ENCODE measurements at places on chromosomes 5 and 9. TPM values are rescaled to one million over a fixed set of nuclear protein-coding genes. Genes with fewer than 3 reads are reported as not detected.

Gene OR2K2
- total RNA-seq = not detected

Gene CLIC3
- total RNA-seq = 2.0 TPM

Gene ADAMTSL2
- total RNA-seq = 3.7 TPM

Gene GMCL2
- total RNA-seq = not detected

Gene PHAX
- total RNA-seq = 64.5 TPM

Gene QRFP
- not detected for total RNA-seq

Gene GNE
- 30.7 TPM for total RNA-seq

Gene FBN2
- total RNA-seq = 99.7 TPM

Gene GRXCR2
- total RNA-seq = not detected

Gene ADRA1B
- 3.2 TPM for total RNA-seq

Gene STING1
- total RNA-seq = 31.7 TPM

Gene IL4
- not detected for total RNA-seq

Gene SEMA4D
- 30.9 TPM for total RNA-seq

Gene PDLIM4
- total RNA-seq = 28.1 TPM

Gene OTULINL
- total RNA-seq = 35.0 TPM

Gene C5orf52
- total RNA-seq = not detected

Gene RNF180
- 39.4 TPM for total RNA-seq

Gene CCDC152
- 13.8 TPM for total RNA-seq

Gene CFAP90
- 3.6 TPM for total RNA-seq

Gene FAM114A2
- 33.9 TPM for total RNA-seq

Gene TNFSF8
- total RNA-seq = 0.99 TPM

Gene ZNF658
- 18.8 TPM for total RNA-seq

Gene EEIG1
- total RNA-seq = 27.7 TPM

Gene DRD1
- total RNA-seq = 1.6 TPM

Gene AQP7
- 0.89 TPM for total RNA-seq

Gene DNM1
- 44.6 TPM for total RNA-seq

Gene PLAC8L1
- total RNA-seq = 0.39 TPM

Gene ARL14EPL
- not detected for total RNA-seq

Gene OR1L4
- total RNA-seq = not detected

Gene PCDHGA9
- 10.9 TPM for total RNA-seq

Gene HINT1
- 172 TPM for total RNA-seq

Gene C5orf63
- total RNA-seq = 8.9 TPM

Gene KIAA0825
- 12.7 TPM for total RNA-seq

Gene COQ4
- 20.6 TPM for total RNA-seq

Gene RNF183
- not detected for total RNA-seq

Gene ENHO
- total RNA-seq = 32.7 TPM

Gene ANKRD31
- 0.50 TPM for total RNA-seq

Gene BNIP1
- 17.5 TPM for total RNA-seq

Gene SLC1A1
- 47.2 TPM for total RNA-seq

Gene FRMPD1
- 2.7 TPM for total RNA-seq

Gene NFIB
- total RNA-seq = 97.5 TPM

Measured in spinal cord (tissue), 10 donors.